Eye (tissue), 1 donor: ENCODE measurements at places on chromosomes 5 and 9.

GRCh38 chr9:114518599-114519022 is 13.3 kb upstream of the WHRN start:
- DNase-seq = no peak

DNA sequence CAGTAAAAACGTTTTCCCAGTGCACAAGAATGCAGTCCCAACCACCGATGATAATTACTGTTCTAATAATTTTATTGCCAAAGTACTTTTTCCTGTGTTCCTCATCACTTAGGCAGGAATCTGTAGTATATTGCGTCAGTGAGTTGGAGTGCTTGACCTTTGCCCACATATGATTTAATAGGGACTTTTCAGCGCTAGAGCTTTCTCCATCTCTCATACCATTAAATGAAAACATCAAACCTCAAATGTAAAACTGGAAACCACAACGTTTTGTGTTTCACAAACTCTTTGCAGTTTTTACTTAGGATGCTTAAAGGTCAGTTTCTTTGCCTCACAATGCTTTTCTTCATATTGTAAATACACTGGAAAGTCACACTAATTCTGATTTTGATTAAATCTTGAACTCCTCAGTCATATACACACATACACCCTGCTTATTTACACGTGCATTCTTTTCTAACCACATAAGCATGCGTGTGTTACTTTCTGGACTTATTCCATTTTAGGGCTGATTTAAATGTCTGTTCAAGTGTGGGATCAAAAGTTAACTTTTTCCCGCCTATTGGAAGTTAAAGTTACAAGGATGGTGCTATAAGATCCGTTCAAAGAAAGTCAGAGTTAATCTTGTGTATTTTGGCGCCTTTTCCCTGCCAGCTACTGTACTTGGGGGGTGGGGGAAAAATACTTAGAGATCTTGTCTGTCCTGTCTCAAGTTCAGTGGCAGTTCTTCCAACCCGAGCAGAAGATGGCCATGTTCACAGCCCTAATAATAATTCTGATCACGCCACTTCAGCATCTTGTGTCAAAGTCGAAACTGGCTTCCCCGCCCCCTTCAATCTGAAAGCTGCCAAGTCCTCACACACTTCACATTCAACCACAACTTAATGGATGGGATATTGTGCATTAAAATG is 6.6 kb upstream of the NFIB start:
- peak; percentile 73 for DNase-seq

- no peak for DNase-seq
These were observed 19.6 kb downstream of the SLC38A9 start for GRCh38 chr5:55692509-55692908.

- no peak for DNase-seq
These were observed 140.3 kb downstream of the OLFM1 start for GRCh38 chr9:135227641-135228251.

GRCh38 chr5:20605732-20606525 is 617.9 kb upstream of the CDH18 start:
- DNase-seq = no peak

GRCh38 chr5:168693883-168694282 is 114.7 kb upstream of the PANK3 start:
- no peak for DNase-seq

- DNase-seq = no peak
These were observed 19.1 kb upstream of the SH3PXD2B start for GRCh38 chr5:172473427-172473826.
